NCI-H1694 (cell line): ENCODE measurements at places on chromosomes 5 and 9.

- no peak for DNase-seq
Measured at GRCh38 chr9:105973951-105974351, 279.6 kb downstream of the TMEM38B start.

GRCh38 chr5:150179019-150179620 lies 10.7 kb upstream of the SLC6A7 start:
- DNase-seq = no peak

- no peak for DNase-seq
Measured at GRCh38 chr5:172389578-172390112, 64.7 kb downstream of the SH3PXD2B start.

- DNase-seq = no peak
Measured at GRCh38 chr5:68227532-68228160, 12.1 kb downstream of the PIK3R1 start.

- no peak for DNase-seq
Measured at GRCh38 chr5:76388791-76389512, 14.1 kb upstream of the IQGAP2 start.

GRCh38 chr9:127903557-127904475 lies 4.4 kb upstream of the ST6GALNAC6 start:
- no peak for DNase-seq
